CD8-positive, alpha-beta memory T cell (primary cell): ENCODE measurements at places on chromosomes 16 and 17.

GRCh38 chr17:80071116-80071841 is 30.1 kb upstream of the GAA start:
- DNase-seq, result no peak

GRCh38 chr17:27974531-27975145 is 67.8 kb upstream of the NLK start:
- no peak for DNase-seq

DNA sequence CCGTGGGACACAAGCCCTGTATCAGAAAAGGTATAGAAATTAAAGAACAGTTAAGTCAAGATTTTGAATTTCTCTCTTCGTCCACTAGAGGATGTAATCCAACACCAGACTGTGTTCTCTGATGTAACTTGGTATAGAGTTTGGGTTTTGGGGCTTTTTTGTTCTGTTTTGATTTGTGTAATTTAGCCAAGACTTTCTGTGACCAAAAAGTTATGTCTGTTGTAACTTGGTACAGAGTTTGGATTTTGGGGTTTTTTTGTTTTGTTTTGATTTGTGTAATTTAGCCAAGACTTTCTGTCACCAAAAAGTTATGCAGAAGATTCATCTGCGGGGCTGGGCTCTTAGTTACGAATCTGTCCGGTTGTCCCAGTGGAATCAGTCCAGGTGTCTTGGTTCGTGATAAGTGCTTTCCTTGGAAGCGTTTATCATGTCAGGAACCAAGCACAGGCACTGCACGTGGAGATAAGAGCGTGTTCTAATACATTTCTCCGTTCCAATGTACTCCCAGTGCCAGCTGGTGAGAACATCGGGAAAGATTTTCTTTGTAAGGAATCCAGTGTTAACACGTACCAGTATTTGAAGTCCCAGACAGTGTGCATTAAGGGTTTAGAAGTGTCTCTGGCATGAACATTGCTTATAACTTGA is 44.1 kb upstream of the SEC14L1 start:
- DNase-seq, result no peak

GRCh38 chr17:50188531-50188920 is 12.9 kb downstream of the COL1A1 start:
- DNase-seq, result no peak

- no peak for DNase-seq
Observed at GRCh38 chr16:79856581-79856980, 256.0 kb upstream of the MAF start.

DNA sequence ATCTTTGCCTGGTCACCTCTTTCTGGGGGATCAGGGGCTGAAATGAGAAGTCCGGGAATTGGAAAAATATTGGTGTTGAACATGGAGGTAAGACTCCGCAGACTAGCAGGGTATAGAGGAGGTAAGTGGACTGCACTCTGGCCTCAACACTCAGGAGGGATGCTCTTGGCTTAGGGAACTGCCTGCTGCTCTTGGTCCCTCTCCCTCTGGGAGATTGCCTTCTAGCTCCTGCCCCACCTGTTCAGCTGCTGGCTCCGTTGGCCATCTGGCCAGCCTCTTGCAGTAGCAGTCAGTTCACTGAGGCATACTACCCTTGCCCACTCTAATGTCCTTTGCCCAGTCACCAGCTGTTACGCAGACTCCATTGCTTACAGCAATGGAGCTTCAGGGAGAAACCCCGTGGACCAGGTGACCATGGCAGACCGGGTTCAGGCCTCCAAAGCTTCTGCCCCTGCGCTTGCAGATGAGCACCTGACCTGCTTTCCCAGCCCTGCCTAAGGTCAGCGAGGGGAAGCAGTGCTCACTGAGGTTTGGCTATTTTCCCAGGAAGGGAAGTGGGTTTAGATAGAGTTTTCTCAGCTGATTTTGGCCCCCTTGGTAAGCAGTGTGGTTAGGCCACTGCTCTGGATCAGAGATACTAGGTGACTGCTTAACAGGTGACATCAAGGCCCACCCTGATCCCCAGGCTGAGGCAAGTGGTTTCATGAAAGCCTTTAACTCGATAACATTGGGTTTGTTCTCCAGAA is 11.9 kb downstream of the CDK5RAP3 start:
- DNase-seq, result no peak
